ENCODE measurements at places on chromosomes 2 and 18.

DNA sequence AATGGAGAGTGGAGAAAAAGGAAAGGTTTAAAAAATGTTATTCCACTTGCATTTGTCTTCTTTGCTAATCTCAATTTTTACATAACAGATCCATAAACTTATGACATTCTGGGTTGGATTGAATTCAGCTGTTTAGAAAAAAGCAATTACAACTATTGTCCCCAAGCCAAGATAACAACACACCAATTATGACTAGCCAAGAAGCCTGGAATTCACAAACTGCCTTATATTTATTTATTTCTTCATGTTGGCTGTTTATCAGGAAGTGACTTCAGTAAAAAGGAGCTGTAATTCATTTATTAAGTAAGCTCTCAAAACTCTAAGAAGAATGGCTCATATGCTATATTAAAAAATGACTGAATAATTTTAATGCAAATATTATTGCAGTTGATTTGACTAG, 137.4 kb downstream of the CALCRL start:
- no peaks in the 10 kb centered on the region for H3K4me1 ChIP-seq
- no peaks in the 10 kb centered on the region for H3K36me3 ChIP-seq
- DNase-seq = no peak
- H3K27me3 ChIP-seq = no peaks in the 10 kb centered on the region
- no peak overlapping the region for H3K4me3 ChIP-seq

- H3K36me3 ChIP-seq = no peaks in the 10 kb centered on the region
- no peaks in the 10 kb centered on the region for H3K27me3 ChIP-seq
- no peak for DNase-seq
- no peak overlapping the region for H3K4me3 ChIP-seq
These were observed 2.1 kb upstream of the PXDN start for GRCh38 chr2:1746174-1747064.

DNA sequence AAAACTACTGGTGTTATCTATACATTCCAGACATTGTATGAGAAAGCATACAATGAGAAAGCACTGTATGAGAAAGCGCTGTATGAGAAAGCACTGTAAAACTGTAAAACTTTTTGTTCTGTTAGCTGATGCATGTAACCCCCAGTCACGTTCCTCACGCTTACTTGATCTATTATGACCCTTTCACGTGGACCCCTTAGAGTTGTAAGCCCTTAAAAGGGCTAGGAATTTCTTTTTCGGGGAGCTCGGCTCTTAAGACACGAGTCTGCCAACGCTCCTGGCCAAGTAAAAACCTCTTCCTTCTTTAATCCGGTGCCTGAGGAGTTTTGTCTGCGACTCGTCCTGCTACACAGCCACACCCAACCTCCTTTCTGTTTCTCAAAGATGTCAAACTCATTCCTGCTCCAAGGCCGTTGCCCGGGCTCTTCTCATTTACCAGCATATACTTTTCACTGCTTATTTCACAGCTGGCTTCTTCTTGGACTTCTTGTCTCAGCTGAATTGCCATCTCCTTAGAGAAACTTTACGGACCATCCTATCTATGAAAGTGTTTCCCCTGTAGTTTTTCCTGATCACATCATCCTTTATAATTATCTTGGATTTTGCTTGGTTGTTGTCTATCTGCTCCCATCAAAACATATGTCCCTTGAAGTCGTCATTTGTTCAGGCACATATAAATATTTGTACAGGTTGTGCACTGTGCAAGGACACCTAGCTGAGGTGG, 29.8 kb upstream of the YES1 start:
- H3K27ac ChIP-seq = no peak overlapping the region
- no peaks in the 10 kb centered on the region for H3K4me1 ChIP-seq
- no peak overlapping the region for H3K4me3 ChIP-seq
- no peaks in the 10 kb centered on the region for H3K36me3 ChIP-seq

DNA sequence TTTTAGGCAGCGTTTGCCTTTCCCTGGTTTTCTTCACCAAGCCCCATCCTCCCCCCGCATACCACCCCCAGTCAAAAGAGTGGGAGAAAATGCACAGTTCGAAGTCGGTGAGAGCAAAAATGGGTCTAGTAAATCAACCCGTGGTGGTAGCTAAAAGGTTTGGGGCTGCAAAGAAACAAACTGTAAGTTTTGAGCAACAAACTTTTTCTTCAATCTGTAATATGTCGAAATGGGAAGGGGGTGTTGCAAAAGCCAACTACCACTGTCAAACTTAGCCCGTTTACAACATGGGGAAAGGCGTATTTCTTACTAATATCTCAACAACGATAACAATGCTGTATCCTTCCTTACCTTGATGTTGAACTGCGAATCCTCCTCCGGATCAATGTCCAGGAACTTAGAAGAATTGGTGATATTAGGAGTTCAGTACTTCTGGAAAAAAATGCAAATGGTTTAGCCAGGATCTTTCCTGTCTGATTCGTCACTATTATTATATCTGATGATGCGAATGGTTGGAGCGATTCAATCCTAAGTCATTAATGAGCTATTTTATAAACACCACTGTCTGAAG, 2.4 kb upstream of the SATB2 start:
- H3K27me3 ChIP-seq = peaks cover 5% of the 10 kb centered on the region
- no peaks in the 10 kb centered on the region for H3K36me3 ChIP-seq
- DNase-seq = no peak

GRCh38 chr2:206004004-206004693, 81.8 kb downstream of the INO80D start:
- H3K4me3 ChIP-seq = no peak overlapping the region
- H3K4me1 ChIP-seq = no peaks in the 10 kb centered on the region
- no peaks in the 10 kb centered on the region for H3K27me3 ChIP-seq
- no peak overlapping the region for H3K27ac ChIP-seq
- peaks cover 53% of the 10 kb centered on the region for H3K36me3 ChIP-seq

GRCh38 chr2:111910609-111911277, 12.3 kb downstream of the MERTK start:
- no peak overlapping the region for H3K27ac ChIP-seq
- H3K27me3 ChIP-seq = no peaks in the 10 kb centered on the region
- no peak overlapping the region for H3K4me3 ChIP-seq
- no peaks in the 10 kb centered on the region for H3K36me3 ChIP-seq
- H3K4me1 ChIP-seq = peaks cover 6% of the 10 kb centered on the region

DNA sequence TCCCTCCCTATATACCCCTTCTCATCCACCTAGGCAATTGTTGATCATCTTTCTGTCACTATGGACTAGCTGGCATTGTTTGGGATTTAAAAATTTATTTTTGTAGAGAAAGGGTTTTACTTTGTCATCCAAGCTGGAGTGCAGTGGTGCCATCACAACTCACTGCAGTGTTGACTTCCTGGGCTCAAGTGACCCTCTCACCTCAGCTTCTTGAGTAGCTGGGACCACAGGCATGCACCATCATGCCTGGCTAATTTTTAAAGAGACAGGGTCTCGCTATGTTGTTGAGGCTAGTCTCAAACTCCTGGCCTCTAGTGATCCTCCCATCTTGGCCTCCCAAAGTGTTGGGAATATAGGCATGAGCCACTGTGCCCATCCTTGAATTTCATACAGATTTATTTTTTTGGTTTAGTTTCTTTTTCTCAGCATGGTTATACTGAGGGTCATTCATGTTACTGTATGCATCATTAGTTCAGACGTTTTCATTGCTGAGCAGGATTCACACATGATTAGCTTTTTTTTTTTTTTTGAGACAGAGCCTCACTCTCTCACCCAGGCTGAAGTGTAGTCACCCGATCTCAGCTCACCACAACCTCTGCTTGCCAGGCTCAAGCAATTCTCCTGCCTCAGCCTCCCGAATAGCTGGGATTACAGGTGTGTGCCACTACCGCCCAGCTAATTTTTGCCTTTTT, 8.6 kb upstream of the PCARE start:
- H3K4me3 ChIP-seq = no peak overlapping the region
- no peaks in the 10 kb centered on the region for H3K36me3 ChIP-seq
- no peaks in the 10 kb centered on the region for H3K27me3 ChIP-seq
- H3K4me1 ChIP-seq = no peaks in the 10 kb centered on the region
- DNase-seq = no peak

GRCh38 chr2:109680523-109681297, 66.5 kb downstream of the SOWAHC start:
- DNase-seq = no peak
- peaks cover 7% of the 10 kb centered on the region for H3K4me1 ChIP-seq
- H3K4me3 ChIP-seq = no peak overlapping the region
- no peak overlapping the region for H3K27ac ChIP-seq
- no peaks in the 10 kb centered on the region for H3K27me3 ChIP-seq
- no peaks in the 10 kb centered on the region for H3K36me3 ChIP-seq

GRCh38 chr2:233436691-233437438, 82.6 kb downstream of the DGKD start:
- DNase-seq = no peak
- H3K4me3 ChIP-seq = no peak overlapping the region
- peaks cover 26% of the 10 kb centered on the region for H3K36me3 ChIP-seq

DNA sequence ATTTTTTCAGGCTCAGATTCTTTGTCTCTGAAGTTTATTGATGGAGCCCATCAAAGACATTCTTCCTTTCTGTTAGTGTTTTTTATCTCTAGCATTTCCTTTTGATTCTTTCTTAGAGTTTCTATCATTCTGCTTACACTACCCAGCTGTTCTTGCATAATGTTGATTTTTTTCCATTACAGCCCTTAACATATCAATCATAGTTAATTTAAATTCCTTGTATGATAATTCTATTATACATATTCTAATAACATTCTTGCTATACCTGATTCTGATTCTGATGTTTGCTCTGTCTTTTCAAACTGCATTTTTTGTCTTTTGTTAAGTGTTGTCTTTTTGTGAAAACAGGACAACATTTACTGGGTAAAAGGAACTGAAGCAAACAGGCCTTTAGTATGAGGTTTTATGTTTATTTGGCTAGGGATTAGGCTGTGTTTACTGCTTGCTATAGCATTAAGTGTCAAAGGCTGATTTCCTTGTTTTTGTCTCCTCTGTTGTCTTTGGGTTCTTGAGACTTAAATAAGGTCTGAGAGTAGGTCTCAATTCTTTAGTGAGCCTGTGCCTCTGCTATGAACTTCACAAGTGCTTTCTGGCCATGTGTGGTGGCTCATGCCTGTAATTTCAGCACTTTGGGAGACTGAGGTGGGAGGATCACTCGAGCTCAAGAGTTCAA, 8.0 kb upstream of the STAM2 start:
- H3K4me1 ChIP-seq = no peaks in the 10 kb centered on the region
- H3K4me3 ChIP-seq = no peak overlapping the region
- no peak for DNase-seq

GRCh38 chr2:126707941-126708340, 52.0 kb downstream of the GYPC start:
- H3K4me1 ChIP-seq = peaks cover 6% of the 10 kb centered on the region
- no peaks in the 10 kb centered on the region for H3K27me3 ChIP-seq
- H3K4me3 ChIP-seq = no peak overlapping the region
- H3K36me3 ChIP-seq = no peaks in the 10 kb centered on the region

- peaks cover 73% of the 10 kb centered on the region for H3K4me1 ChIP-seq
- no peaks in the 10 kb centered on the region for H3K27me3 ChIP-seq
- no peaks in the 10 kb centered on the region for H3K36me3 ChIP-seq
- DNase-seq = no peak
These were observed 96.1 kb downstream of the HDAC4 start for GRCh38 chr2:239304533-239305221.

DNA sequence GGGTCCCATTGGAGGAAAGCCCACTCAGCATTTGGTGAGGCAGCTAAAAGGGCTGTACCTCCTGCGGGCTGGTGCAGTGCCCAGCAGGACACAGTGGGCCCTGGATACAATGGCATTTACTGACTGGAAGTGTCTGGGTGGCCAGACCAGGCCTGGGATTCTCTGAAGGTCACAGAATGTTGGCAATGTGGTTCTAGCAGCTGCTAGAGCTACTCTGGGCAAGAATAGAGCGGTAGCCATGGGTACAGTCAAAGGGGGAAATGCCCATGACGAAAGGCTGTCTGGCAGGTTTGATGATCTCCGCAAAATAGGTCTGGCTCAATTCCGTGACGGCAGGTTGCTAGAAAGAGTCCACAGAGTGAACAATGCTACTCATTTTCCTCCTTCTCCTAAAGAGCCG, 241.8 kb downstream of the AFF3 start:
- no peak overlapping the region for H3K4me3 ChIP-seq
- H3K27me3 ChIP-seq = no peaks in the 10 kb centered on the region
- no peaks in the 10 kb centered on the region for H3K4me1 ChIP-seq
- no peak for DNase-seq
- no peaks in the 10 kb centered on the region for H3K36me3 ChIP-seq

DNA sequence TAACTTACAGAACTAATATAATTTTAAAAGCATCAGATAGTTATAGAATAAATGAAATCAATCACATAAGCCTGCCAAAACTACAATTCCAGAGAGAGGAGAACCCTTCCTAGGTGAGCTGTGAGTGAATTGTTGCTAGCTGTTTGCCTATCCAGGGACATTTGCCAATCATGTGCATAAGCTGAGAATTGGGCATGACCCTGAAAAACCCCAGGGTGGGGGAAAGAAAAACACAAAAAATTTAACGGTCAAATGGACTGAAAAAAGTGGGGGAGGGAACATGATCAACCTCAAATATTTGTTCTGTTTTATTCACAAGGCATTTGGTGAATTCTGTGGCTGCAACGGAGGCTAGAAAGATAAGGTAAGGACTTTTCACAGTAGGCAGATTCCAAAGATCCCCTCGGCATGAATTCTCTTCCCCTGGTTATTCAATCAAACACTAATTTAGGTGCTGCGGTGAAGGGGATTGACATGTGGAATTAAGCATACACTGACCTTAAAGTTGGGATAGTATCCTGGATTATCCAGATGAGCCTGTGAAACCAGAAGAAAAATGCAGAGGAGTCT, 203.9 kb upstream of the RGPD4 start:
- H3K4me1 ChIP-seq = no peaks in the 10 kb centered on the region
- no peaks in the 10 kb centered on the region for H3K36me3 ChIP-seq
- no peak overlapping the region for H3K27ac ChIP-seq
- no peaks in the 10 kb centered on the region for H3K27me3 ChIP-seq
- H3K4me3 ChIP-seq = no peak overlapping the region

GRCh38 chr2:15354596-15355366, 206.4 kb downstream of the NBAS start:
- no peak for DNase-seq
- H3K27ac ChIP-seq = no peak overlapping the region
- H3K4me3 ChIP-seq = no peak overlapping the region
- H3K36me3 ChIP-seq = peaks cover 26% of the 10 kb centered on the region
- no peaks in the 10 kb centered on the region for H3K27me3 ChIP-seq

GRCh38 chr2:237691029-237691907, 63.9 kb downstream of the LRRFIP1 start:
- no peak for DNase-seq
- no peaks in the 10 kb centered on the region for H3K36me3 ChIP-seq
- no peaks in the 10 kb centered on the region for H3K27me3 ChIP-seq
- peak overlapping the region; percentile 93 for H3K4me3 ChIP-seq

DNA sequence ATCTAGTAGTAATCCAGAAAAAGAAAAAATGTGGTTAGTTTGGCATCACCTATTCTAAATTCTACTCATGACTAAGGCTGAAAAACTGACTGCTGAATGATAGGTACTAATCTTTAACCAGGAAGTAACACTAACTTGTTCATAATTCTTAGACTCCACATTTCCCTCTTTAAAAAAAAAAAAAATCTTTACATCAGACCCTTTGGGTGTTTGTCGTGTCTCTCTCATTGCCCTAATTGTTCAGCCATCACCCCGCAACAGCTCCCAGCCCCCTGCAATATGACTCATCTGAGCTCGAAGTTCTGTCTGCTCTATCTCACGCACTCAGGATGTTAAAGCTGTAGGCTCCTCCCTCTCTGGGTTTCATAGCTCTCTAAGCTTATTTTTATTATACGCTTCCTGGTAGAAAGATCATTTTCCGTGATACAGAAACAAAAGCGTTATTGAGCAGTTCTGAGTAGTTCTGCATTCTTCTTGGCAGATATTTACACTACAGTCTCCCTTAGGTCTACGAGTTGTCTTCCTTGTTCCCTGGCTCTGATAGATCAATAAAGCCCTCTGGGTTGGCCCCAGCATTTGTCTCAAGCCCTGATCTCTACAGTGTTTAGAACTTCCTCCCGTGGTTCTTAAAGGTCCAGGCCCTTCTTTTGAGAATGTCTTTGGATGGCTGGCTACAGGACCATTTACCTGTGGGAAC, 95.6 kb downstream of the TNFRSF11A start:
- H3K4me3 ChIP-seq = no peak overlapping the region
- no peak for DNase-seq
- no peaks in the 10 kb centered on the region for H3K36me3 ChIP-seq
- peaks cover 8% of the 10 kb centered on the region for H3K4me1 ChIP-seq
- no peaks in the 10 kb centered on the region for H3K27me3 ChIP-seq

Measured in vagina (tissue), 2 donors.